ENCODE measurements at places on chromosomes 5 and 9.

- no peak overlapping the region for H3K4me3 ChIP-seq
- H3K4me1 ChIP-seq = no peaks in the 10 kb centered on the region
- H3K27me3 ChIP-seq = no peaks in the 10 kb centered on the region
- no peak overlapping the region for H3K27ac ChIP-seq
- no peak for DNase-seq
- no peaks in the 10 kb centered on the region for H3K36me3 ChIP-seq
These were observed 265.7 kb downstream of the TMEM167A start for GRCh38 chr5:82811490-82811889.

DNA sequence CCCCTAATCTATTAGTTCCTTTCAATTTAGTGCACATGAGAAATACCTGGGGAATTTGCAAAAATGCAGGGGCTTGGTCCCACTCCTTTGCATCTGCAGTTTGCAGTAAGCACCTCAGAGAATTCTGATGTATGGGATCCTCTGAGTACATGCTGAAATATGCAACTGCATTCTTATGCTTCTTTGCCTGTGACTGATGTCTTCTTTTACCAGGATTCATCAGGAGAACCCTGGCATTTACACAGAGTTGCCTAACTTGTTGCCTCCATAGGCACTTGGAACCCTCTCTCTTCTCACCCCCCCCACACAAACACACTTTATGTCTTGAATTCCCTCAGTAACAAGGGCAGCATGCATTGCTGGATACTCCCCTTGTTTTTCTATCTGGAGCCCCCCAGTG, 173.1 kb downstream of the KDM4C start:
- H3K27ac ChIP-seq = no peak overlapping the region
- no peaks in the 10 kb centered on the region for H3K4me1 ChIP-seq
- DNase-seq = no peak
- H3K36me3 ChIP-seq = no peaks in the 10 kb centered on the region
- no peak overlapping the region for H3K4me3 ChIP-seq
- H3K27me3 ChIP-seq = no peaks in the 10 kb centered on the region

GRCh38 chr5:74919487-74919886, 53.3 kb upstream of the FAM169A start:
- H3K27me3 ChIP-seq = no peaks in the 10 kb centered on the region
- no peak overlapping the region for H3K4me3 ChIP-seq
- no peaks in the 10 kb centered on the region for H3K4me1 ChIP-seq
- DNase-seq = no peak

DNA sequence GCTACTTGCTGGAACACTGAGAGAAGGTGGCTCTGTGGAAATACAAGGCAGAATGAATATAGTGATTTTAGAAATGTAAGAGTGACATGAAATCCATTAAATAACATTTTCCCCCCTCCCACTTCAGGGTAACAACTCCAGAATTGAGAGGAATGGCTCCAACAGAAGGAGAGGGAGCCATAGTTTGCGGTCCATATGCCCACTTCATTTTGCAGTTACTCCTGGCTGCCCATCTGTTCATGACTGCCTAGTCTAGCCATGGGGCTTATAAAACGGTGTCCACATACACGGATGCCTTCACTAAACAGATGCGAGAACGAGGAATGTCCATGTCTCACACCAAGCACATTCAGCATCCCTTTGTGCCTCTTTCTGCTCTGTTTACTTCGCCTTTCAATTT, 186.7 kb downstream of the TMEM38B start:
- no peaks in the 10 kb centered on the region for H3K4me1 ChIP-seq
- DNase-seq = no peak
- H3K4me3 ChIP-seq = no peak overlapping the region
- no peak overlapping the region for H3K27ac ChIP-seq
- no peaks in the 10 kb centered on the region for H3K27me3 ChIP-seq
- no peaks in the 10 kb centered on the region for H3K36me3 ChIP-seq

- no peak overlapping the region for H3K4me3 ChIP-seq
These were observed 1858.4 kb downstream of the EFNA5 start for GRCh38 chr5:105812304-105812703.

GRCh38 chr9:137123468-137123837, 8.9 kb upstream of the DPP7 start:
- H3K36me3 ChIP-seq = no peaks in the 10 kb centered on the region
- no peaks in the 10 kb centered on the region for H3K27me3 ChIP-seq
- no peak for DNase-seq
- peaks cover 13% of the 10 kb centered on the region for H3K4me1 ChIP-seq
- no peak overlapping the region for H3K4me3 ChIP-seq

DNA sequence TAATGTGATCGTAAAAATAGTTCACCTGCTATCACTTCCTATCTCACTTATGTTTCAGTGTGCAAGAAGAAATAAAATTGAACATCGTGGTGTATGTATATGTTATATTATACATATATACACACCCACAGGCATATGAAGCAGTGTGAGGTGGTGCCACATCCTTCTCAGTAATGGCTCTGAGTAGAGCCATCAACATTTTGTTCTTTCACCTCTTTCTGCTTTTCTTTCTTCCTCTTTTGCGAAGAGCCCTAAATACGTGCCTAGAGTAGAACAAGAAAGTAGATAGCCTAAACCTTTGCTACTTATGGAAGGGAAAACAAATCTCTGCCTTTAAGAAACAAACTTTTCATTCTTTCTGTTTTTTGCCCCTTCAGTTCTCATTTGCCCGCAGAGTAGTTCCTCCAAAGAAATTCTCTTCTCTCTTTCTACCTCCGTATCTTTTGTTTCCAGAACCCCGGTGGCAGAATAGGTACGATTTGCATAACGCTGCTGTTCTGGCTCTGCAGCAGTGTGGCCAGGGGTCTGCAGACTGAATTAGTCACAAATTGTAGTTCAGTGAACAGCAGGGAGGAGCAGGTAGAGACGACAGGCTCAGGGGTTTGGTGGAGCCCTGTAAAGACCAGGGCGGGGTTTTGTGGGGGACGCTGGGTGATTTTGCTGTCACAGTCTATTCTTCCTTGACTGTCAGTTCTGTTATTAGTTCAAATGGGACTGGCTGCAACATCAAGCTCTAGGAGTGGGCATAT, 40.5 kb upstream of the PJA2 start:
- no peaks in the 10 kb centered on the region for H3K27me3 ChIP-seq
- no peaks in the 10 kb centered on the region for H3K4me1 ChIP-seq
- DNase-seq = no peak
- no peak overlapping the region for H3K27ac ChIP-seq

GRCh38 chr9:35606138-35606504, 1.1 kb downstream of the TESK1 start:
- no peaks in the 10 kb centered on the region for H3K27me3 ChIP-seq
- DNase-seq = no peak
- H3K4me1 ChIP-seq = peaks cover 21% of the 10 kb centered on the region
- no peaks in the 10 kb centered on the region for H3K36me3 ChIP-seq
- H3K27ac ChIP-seq = peak overlapping the region; percentile 88

DNA sequence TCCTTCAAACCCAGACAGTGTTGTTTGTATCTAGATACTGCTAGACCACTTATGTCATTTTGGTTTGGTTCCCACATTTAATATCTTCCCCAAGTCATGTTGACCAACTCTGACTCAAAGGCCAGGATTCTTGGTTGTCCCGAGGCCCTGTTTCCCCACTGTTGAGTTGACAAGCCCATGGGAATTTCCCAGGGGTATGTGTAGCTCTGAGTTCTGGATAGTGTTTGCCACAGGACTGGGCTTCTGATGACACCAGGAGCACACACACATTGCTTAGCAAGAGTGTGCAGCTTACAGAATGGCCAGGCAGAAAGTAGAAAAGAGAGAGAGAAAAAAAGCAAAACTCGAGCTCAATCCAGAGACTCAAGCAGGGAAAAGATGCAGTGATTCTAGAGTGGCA, 214.4 kb downstream of the NXNL2 start:
- H3K27ac ChIP-seq = peak overlapping the region; percentile 29
- no peak for DNase-seq
- no peaks in the 10 kb centered on the region for H3K36me3 ChIP-seq
- no peaks in the 10 kb centered on the region for H3K27me3 ChIP-seq
